ENCODE measurements at places on chromosomes 6 and 20.

DNA sequence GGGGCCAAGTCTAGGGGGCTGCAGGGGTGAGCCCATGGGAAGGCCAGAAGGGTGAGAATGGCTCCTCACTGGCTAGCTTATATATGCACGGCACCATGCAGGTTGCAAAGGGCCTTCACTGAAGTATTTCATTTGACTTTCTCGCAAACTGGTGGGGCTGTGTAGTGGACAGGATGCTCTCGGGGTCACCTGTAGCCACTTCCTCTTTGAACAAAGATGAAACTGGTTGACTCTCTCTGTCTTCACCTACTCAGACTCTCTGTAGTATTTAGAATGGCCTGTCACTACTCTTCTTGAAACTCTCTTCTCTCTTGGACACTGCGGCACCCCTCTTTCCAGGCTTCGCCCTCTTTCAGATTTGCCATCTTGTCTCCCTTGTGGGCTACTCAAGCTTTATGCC is 560.5 kb downstream of the PKHD1 start:
- no peak for DNase-seq

DNA sequence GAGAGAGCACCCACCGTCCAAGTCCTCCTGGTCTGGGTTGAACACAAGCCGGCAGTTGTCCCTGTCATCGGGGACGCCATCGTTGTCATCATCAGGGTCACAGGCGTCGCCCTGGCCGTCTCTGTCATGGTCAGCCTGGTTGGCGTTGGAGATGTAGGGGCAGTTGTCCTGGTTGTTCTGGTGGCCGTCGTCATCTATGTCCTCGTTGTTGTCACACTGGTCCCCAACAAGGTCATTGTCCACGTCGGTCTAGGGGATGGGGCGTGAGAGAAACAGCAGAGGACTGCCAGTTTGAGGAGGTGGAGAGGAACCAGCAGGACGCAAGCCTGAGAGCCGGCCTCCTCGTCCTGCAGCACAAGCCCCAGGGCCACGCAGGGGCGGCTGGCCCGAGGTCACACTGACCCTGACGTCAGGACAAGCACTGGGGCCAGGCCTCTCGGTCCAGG is 28.5 kb downstream of the THBS2 start:
- DNase-seq = no peak

DNA sequence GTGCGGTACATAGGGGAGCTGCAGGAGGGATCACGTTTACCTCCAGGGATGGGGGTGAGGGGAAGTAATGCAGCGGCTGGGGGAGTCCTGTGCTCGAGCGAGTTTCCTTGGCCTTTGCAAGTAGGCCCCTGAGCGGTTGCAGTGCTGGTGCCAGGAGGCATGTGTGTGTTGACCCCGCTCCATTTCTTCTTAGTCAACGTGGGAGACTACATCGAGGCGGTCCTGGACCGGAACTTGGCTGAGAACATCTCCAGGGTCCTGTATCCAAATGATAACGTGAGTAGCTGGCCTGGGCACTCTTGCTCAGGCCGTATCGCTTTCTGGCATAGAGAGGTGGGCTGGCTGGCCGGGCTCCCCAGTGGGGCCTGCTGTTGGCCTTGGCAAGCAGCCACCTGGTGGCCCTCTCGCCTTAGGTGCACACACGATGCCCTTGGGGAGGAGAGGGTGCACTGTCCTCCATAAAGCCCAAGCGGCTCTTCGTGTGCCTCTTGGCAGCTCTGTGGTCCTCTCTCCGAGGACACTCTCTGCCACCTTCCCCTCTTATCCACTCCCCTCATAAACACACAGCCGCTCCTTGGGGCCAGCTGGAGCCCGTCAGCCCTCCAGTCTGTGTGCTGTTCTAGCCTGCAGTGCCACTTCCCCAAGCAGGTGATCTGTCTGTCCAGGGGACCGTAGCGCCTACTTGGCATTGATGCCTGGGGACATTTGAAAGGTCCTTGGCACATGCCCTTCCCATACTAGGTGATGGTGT is 29.3 kb downstream of the PYGB start:
- DNase-seq = no peak

GRCh38 chr20:2952766-2953165 is 79.5 kb downstream of the PTPRA start:
- DNase-seq = no peak

DNA sequence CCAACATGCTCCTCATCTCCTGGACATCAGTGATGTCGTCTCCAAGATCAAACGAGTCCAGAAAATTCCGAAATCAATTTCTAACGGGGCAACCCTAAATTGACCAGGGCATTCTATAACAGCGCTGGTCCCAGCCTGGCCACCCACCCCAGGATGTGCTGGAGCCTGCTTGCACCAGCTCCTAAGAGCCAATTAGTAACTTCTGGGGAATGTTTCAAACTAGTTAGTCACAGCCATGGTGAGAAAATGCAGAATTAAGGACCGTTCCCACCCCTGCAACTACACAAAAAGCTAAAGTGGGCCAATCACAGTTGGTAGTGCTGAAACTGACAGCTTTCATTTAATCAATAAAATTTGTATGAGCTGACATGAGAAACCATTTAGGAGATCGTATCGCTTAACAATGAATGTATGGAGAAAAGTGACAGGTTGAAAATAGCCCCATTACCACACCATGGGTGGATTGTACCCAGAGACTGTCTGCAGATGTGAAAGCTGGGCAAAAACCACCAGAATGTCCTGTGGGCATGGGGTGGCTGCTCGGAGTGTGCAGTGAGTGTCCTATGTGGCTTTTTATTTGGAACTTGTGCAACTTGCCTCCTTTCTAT is 165.7 kb upstream of the AFDN start:
- peak; percentile 62 for DNase-seq

DNA sequence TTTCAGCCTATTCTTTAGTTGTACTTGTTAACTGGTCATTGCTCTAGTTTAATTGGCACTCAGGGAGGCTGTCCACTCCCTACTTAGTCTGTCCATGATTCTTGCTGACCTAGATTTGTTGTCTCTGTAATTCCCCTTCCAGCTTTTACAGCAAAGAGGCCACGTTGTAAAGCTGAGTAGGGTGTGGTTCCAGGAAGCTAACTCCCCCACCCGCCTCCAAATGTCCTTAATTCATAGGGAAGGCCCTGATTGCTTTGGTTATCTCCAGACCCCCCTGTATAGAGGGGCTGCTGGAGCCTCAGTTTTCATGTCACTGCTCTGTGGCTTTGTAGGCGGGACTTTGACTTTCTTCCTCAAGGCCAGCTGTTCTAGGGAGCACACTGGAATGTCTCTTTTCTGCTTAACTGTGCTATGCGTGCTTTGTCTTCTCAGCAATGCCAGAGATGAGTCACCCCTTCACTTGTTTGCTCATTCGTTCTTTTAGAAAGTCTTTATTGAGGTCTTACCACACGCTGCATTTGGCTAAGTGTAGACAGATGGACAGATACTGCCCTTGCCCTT is 175.1 kb upstream of the JAG1 start:
- DNase-seq = peak; percentile 83
